ENCODE measurements at places on chromosomes 2 and 18.
A peak's percentile ranks its signal among the peaks of the same experiment; 100 is the strongest.

DNA sequence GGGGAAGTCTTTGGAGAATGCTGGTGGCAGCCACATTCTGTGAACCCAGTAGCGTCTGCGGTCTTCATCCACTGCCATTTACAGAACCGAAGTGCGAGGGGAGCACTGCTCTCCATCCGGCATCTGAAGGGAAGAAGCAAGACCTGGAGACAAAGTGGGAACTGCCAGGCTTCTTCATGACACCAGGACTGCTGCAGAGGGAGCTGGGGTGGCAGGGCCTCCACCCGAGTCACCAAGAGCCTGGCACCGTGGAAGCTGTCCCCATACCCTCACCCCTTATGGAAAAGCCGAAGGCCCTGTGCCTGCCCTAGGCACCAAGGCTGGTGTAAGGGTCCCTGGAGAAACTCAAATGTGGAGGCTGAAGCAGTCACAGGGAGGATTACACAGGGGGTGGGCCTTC lies 79.8 kb downstream of the CIB4 start:
- DNase-seq: no peak

GRCh38 chr2:28716265-28716865 lies 35.3 kb upstream of the PPP1CB start:
- no peak for DNase-seq

DNA sequence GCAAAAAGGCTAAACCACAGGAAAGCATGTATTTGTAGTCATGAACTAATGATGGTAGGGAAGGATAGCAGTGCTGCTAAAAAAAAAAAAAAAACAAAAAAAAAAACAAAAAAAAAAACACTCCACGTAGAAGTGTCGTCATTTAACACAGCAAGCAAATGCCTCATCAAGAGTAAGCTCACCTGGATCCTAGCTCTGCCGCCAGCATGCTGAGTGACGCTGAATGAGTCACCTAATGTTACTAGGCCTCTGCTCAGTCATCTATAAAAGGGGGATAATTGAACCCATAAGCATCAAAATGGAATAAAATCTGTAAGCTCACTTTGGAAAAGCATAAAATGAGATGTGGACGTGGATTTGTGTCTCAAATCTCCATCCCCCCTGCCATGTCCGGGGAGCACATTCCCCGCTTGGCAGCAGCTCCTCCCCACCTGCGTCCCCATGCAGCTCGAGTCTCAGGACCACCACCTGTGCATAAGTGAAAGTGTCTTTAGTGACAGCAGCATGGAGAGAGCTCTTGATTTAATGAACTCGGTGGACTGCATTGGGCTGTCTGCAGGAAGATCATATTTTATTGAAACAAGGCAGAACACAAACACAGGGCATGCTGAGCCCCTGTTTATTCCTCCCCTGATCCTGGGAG lies 427.5 kb downstream of the LRATD1 start:
- no peak for DNase-seq

GRCh38 chr18:77899972-77900754 lies 650.5 kb downstream of the GALR1 start:
- DNase-seq: peak; percentile 25

DNA sequence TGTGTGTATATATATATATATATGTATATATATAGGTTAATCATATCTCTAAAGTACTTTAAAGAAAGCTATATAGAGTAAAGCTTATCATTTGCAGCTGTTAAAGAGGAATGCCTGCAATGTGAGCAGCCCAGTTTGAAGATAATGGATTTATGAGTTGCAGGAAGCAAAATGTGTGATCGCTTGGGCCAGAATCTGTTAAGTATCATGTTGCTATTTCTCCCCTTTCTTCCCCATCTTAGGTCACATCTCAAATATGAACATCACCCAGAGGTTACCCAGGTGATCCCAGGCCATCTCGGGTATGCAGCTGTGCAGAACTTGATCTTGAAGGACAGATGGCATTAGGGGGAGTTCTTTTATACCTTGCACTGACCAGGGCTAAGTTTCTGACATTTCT lies 316.5 kb downstream of the MTX2 start:
- no peak for DNase-seq

DNA sequence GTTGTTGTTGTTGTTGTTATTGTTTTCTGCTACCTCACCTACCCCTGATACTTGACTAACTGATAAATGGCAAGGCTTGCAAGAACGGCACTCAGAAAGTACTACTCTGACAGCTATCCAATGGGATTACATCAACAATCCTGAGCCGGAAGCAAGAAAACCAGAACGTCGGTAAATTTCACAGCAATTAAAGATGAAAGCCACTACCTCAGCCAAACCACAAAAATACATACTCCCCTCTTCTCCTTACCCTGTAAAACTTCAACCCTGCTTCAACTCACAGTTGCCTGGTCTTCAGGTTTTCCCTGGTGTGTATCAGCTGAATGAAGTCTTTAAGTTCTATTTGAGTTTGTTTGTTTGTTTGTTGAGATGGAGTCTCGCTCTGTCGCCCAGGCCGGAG lies 293.7 kb upstream of the RND3 start:
- DNase-seq: no peak

DNA sequence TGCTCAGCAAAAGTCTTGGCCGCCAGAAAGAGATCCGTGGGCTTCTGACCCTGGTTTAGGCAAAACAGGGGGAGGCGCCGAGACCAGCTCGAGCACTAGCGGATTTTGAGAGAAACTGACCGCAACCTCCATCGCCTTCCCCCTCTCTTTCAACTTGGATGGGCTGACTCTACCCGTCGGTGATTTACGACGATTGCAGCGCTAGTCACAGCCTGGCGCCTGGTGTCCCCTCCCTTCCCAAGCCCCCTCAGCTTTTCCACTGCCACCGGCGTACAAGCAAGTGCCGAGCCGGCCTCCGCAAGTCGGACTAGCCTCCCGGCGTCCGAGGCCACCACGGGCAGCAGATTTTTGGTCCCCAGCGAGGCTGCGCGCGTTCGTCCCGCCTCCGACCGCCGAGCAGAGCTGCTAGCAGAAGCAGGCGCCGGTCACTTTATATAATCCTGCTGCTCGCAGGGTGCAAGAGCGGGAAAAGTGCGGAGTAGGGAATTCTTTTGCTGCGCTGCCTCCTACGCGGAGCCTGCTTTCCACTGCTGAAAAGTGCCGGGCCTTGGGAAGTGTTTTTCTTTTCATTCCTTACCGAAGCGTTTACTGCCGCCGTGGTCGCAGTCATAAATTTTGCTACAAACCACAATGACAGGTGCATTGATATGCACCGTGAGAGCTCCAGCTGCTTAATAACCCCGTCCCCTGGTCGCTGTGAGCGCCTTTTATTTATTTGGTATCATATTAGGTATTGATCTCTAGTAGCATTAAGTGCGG lies 7.7 kb downstream of the HOXD3 start:
- no peak for DNase-seq

DNA sequence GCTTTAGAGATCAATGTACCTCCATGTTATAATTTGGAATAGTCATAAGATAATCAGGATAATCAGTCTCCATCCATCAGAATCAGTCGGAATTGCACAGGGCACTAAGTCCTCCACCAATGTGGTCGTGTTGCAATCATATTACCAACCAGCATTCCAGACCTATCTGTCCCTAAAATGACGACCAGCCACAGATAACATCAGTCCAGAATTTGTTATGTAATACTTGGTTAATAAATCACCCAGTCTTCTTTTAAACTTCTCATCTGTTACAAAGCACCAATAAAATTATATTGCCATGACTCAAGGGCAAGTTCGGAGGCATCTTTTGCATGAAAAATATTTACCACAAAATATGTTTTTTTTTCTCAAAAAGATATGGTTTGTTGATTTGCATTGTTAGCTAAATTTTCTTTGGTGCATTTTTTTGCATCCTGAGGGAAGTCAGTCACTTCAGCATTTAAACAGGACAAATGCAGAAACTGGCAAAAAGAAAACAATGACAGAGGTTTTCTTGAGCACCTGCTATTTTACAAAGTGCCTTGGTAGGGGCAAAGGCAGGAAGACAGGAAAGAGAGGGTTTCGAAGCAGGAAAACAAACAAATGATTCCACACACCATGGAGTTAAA lies 29.3 kb downstream of the PIEZO2 start:
- DNase-seq: no peak

- DNase-seq: no peak
Measured at GRCh38 chr2:96092573-96092877, 23.8 kb downstream of the ADRA2B start.

DNA sequence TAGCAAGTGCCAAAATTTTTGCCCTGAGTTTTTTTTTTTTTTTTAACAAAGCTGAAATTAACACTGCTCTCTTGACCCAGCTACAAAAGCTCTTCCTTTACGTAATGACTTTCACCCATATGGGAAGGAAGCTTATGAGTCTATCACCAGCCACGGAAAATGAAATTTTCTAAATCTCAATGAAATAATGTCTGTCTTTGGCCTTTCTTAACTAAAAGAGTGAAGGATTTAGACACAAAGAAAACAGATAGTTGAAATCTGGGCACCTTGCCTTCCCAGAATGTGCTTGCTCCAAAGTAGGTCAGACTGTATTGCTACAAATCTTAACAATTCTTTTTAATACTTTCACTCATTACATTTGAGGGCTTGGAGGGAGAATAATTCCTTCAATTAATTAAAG lies 180.8 kb upstream of the MGAT5 start:
- no peak for DNase-seq

DNA sequence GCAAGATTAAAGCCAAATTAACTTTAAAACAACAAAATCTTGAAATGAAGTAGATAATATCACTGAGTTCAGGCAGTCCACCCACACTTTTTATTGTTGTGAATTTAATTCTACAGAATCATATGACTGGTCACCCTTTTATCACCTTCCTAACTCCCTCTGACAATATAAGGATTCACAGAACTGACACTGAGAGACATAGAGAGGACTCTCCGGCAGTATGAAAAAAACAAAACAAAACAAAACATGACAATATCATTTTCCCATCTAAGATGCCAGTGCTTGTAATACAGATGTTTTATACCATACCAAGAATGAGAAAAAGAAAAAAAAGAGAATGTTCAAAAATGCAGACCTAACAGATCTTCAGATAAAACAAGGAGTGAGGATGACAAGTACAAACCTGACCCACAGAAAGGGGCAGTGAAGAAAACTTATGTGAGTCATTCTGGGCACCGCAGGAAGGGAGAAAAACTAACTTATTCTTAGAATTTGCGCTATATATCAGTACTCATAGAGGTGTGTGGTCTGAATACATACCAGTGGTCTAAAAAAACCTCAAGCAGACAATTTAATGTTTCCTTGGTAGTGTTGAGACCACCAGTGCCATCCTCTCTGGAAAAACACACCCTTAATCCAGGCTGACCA lies 136.6 kb downstream of the ZAP70 start:
- DNase-seq: no peak

- DNase-seq: no peak
Measured at GRCh38 chr2:231186325-231186724, 12.1 kb upstream of the ARMC9 start.

GRCh38 chr2:74373985-74374384 lies 6.1 kb downstream of the DCTN1 start:
- no peak for DNase-seq

DNA sequence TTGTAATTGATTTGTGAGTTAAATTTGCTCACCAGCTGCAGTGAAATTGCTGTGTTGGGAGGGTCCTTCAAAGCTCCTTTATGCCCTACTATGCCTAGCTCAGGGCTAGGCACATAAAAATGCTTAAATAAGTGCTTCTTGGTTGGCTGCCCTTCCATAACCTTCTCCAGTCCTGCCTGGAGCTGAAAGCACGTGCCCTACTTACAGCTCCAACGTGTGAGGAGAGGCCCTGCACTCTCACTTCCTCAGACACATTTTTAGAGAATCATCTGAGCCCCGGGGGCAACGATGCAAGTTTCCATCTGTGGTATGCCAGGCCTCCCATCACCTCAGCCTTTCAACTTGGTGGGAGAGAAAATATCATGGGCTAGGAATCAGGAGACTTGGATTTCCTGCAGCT lies 202.7 kb downstream of the BCL11A start:
- no peak for DNase-seq

GRCh38 chr18:11149441-11150270 lies at the start of gene PIEZO2:
Gene PIEZO2 (minus strand): TSS chr18:11149569. CDS start chr18:11148588, 981 bp downstream.
- DNase-seq: no peak

DNA sequence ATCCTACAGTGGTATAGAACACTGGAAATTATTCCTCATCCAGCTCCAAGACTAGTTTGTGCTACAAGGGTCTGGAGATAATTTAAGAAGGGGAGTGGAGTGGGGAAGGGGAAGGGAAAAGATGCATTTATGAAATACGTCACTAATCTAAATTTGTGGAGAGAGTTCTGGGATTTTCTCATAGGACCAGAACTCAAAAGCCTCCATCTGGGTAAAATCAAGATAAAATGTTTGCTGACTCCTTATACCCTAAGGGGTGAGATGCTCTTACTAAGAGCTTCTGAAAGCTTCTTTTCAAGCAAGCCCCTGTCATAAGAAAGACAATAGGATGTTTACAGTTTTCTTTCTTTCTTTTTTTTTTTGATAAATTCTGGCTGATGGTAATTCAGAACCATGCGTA lies 88.5 kb upstream of the RBMS1 start:
- DNase-seq: no peak

GRCh38 chr2:229043681-229044080 lies 227.4 kb downstream of the PID1 start:
- no peak for DNase-seq

DNA sequence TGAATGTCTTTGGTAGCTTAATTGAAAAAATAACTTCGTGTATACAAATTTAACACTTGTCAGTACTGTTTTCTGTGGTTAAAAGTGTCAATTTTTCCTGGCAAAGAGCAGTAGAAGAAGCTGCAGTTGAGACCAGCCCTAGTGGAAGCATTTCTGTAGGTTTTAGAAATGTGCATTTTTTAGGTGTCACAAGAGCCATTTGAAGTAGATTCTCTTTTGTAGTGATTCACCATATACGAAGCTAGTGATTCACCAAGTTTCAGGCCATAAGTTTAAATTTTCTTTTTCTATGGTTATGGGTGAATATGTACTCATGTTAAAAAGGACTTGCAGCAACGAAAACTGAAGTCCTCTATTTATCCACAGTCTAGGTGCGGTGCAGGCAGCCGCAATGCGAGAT lies 4.2 kb downstream of the NABP1 start:
- no peak for DNase-seq

- DNase-seq: no peak
Measured at GRCh38 chr18:25896956-25897355, 193.5 kb downstream of the SS18 start.

DNA sequence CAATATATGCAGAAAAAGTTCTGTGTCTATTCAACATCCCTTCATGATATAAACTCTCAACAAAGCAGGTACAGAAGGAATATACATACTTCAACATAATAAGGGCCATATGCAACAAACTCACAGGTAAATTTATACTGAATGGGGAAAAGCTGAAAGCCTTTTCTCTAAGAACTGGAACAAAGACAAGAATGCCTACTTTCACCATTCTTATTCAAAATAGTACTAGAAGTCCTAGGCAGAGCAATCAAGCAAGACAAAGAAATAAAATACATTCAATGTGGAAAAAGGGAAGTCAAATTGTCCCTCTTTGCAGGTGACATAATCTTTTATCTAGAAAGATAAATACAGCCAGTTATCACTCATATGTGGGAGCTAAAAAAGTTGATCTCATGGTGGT lies 116.3 kb downstream of the ACVR1 start:
- no peak for DNase-seq

- no peak for DNase-seq
Measured at GRCh38 chr2:78020491-78020890, 498.3 kb upstream of the LRRTM4 start.

- DNase-seq: no peak
Measured at GRCh38 chr2:195238826-195239225, 418.2 kb upstream of the SLC39A10 start.
